ENCODE measurements at places on chromosomes 3 and 15. TPM values are rescaled to one million over a fixed set of nuclear protein-coding genes. Genes with fewer than 3 reads are reported as not detected.

The SPTSSB gene
- not detected for total RNA-seq

The TMEM44 gene
- 5.0 TPM for total RNA-seq

DNA sequence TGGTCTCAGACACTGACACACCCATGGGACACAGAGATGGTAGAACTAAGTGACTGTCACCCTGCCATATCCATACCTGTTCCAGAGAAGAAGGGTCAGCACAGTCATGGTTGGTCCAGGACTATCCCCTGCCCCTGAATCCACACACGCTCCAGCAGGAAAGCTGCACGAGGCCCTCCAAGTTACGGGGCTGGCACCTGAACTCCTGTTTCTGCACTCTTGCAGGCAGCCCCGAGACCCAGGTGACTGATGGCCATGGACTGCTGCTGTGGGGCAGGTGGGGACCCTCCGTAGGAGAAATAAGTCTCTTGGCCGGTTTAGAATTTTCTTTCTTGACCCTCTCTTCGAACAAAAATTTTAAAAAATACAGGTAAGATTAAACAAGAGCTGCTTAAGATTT is 30.6 kb downstream of the CHDH start:
- no peak overlapping the region for H3K27ac ChIP-seq
- peak; percentile 34 for DNase-seq
- no peaks in the 10 kb centered on the region for H3K36me3 ChIP-seq
- no peaks in the 10 kb centered on the region for H3K27me3 ChIP-seq

The GYG1 gene
- total RNA-seq, result 142 TPM

GRCh38 chr3:141996437-141996836 is 120.0 kb downstream of the ATP1B3 start:
- H3K4me3 ChIP-seq, result no peak overlapping the region
- H3K27ac ChIP-seq, result no peak overlapping the region
- no peak for DNase-seq
- no peaks in the 10 kb centered on the region for H3K27me3 ChIP-seq
- H3K4me1 ChIP-seq, result peaks cover 18% of the 10 kb centered on the region
- no peaks in the 10 kb centered on the region for H3K36me3 ChIP-seq

The SPSB4 gene
- 1.1 TPM for total RNA-seq
